ENCODE measurements at places on chromosomes 16 and 17.

GRCh38 chr16:89383095-89384003, 107.0 kb downstream of the ANKRD11 start:
- no peak for DNase-seq

DNA sequence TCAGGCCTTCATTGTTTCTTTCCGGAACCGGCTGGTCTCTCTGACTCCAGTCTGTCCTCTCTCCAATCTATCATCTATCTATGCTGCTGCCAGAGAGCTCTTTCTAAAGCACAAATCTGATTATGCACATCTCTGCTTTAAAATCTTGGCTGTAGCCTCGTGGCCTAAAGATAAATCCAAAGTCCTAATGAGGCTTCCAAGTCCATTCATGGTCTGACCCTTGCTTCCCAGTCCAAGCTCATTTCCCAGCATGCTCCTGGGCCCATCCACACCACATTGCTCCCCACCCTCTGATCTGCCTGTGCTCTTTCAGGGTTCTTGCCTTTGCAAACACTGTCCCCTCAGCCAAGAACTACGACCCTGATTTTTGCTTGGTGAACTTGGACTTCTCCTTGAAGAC, 21.5 kb upstream of the PHB1 start:
- DNase-seq: no peak

DNA sequence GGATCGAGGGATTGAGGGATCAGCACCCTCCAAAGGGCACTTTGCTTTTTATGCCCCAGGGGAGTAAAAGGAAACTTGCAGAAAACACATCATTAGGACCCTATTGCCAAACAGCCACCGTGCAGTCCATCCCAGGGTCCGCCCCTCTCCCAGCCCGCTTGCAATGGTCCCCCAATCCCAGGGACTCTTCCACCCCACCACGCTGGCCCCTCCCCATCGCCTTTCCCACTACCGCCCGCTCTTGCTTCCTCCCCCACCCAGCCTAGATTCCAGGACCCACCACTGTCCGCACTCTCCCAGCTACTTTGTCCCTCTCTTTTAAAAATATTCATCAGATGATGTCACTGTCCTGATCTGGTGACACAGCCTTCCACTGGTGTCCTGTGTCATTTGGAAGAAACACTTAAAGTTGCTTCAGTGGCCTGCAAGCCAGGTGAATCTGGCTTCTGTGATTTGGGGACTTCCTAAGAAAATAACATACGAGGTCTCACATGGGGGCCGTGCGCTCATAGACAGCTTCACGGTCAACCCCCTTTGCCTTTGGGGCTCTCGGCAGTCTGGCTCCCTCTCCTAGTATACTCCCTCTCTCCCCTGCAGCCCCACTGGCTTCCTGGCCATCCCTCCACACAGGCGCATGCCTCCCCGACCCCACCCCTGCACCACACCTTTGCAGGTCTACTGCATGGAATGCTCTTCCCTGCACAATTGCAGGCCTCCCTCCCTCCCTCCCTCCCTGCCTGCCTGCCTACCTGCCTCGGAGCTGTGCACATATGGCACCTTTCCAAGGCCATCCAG, 127.9 kb downstream of the RBFOX3 start:
- no peak for DNase-seq

- DNase-seq: peak; percentile 54
Measured at GRCh38 chr17:33750943-33751701, 458.0 kb upstream of the ASIC2 start.

GRCh38 chr17:33220036-33220435, 73.1 kb downstream of the ASIC2 start:
- no peak for DNase-seq
